ENCODE measurements at places on chromosomes 5 and 9.

DNA sequence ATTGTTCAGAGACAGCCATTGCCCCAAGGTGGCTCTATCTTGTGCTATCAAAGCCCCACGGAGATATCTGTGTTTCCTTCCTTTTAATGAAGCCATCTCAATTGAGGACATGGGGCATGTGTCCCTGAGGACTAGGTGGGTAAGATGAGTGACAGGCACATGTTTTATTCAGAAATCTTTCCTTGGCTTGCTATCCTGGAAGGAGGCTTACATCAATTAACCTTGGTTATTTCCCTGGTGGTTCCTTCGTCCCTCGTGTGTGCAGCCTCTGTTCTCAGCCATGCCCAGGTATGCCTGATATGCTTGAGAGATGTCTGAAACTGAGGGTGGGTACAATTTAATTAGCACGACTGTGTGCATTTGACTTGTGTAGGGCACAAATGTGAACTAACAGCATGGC is 102.2 kb upstream of the TUT7 start:
- no peak for DNase-seq

- DNase-seq = no peak
These were observed 16.0 kb upstream of the AFF4 start for GRCh38 chr5:132979367-132979940.

DNA sequence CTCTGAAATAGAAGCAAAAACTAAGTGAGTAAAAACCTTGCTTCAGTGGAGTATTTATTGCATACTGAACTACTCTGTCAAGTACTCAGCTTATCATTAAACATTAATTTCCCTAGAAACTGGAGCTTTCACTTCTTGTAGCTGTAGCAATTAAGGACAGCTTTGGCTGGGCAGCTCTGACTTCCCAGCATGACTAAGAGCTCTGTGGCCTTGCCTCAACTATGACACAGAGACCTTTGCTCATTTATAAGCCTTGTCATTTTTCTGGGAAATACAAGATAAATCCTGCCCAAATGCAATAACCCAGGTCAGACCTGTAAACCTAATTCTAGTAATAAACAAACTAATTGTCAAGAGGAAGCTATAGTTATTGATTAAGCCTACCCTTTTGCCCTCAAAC is 65.4 kb upstream of the STK32A start:
- no peak for DNase-seq

DNA sequence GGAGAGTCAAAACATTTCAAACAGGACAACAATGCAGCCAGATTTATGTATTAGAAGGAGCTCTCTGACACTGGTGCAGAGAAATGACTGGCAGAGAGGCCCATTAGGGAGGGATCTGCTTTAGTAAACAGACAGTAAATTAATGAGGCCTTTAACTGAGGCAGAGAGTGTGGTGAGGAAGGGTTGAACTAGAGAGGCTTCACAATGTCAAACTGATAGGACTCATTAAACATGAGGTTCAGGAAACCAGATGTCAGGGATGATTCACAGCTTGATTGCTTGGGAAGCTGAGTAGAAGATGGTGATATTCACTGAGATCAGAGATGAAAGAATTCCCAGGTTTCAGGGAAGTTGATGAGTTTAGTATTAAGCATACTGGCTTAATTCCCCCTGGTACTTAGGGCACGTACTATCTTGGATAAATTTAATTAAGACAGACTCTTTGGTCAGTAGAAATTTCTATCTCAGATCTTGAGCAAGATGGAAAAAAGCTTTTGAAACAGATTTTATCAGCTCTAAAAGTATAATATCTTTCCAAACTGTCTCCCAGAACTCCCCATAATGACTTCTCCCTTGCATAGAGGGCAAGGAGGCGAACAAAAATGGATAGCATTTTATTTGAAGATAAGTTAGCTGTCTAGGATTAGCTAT is 8.6 kb upstream of the MUSK start:
- DNase-seq = no peak

GRCh38 chr9:78678877-78679276 is 382.0 kb downstream of the PSAT1 start:
- DNase-seq = no peak

- no peak for DNase-seq
These were observed 166.8 kb downstream of the MUSK start for GRCh38 chr9:110835404-110835803.

Data from NCI-H460 (cell line).